ENCODE measurements at places on chromosomes 5 and 9. TPM values are rescaled to one million over a fixed set of nuclear protein-coding genes. Genes with fewer than 3 reads are reported as not detected.

The SURF6 gene
- 17.9 TPM for total RNA-seq

The TEX48 gene
- not detected for total RNA-seq

The WNT8A gene
- total RNA-seq, result not detected

The DNM1 gene
- total RNA-seq, result 0.99 TPM
